G401 (cell line): ENCODE measurements at places on chromosomes 2 and 18.

DNA sequence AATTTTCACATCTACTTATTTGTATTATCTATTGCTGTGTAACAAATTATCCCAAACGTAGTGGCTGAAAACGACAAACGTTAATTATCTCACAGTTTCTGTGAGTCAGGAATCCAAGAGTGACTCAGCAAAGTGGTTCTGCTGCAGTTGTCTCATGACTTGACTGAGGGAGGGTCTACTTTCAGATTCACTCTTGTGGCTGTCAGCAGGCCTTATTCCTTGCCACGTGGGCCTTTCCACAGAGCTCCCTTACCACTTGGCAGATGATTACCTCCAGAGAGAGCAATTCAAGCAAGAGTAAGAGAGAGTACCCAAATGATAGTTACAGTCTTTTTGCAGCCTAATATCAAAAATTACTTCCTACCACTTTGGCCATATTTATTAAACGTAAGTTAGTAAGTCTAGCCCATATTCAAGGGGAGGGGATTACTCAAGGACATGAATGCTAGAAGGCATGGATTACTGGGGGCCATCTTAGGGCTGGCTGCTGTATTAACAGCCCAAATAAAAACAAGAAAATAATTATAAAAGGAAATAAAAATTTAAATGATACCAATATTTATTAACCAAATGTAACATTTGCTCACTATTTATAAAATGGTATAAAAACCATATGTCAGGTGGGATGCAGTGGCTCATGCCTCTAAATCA, 48.7 kb upstream of the NBEAL1 start:
- DNase-seq = no peak

GRCh38 chr2:227534714-227535113, 62.8 kb downstream of the AGFG1 start:
- no peak for DNase-seq

GRCh38 chr2:223900531-223900930, 44.6 kb downstream of the WDFY1 start:
- no peak for DNase-seq

DNA sequence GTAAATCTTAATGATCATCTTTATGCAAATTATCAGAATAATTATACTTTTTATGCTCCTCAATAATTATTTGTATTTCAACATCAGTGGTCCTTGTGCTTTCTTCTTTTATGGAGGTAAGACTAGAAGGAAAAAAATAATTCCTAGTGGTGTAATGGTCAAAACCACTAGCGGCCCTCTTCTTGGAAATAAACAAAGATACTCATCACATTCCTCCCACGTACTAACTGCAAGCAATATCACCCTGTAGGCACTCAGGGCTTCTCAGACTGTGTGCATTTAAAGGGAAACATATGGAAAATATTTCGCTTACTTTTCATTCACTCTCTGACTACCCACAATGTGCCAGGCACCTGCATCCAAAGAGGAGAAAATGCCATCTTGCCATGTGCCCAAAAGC, 263.7 kb downstream of the DOK6 start:
- DNase-seq = no peak
